ENCODE measurements at places on chromosomes 13 and 19.

DNA sequence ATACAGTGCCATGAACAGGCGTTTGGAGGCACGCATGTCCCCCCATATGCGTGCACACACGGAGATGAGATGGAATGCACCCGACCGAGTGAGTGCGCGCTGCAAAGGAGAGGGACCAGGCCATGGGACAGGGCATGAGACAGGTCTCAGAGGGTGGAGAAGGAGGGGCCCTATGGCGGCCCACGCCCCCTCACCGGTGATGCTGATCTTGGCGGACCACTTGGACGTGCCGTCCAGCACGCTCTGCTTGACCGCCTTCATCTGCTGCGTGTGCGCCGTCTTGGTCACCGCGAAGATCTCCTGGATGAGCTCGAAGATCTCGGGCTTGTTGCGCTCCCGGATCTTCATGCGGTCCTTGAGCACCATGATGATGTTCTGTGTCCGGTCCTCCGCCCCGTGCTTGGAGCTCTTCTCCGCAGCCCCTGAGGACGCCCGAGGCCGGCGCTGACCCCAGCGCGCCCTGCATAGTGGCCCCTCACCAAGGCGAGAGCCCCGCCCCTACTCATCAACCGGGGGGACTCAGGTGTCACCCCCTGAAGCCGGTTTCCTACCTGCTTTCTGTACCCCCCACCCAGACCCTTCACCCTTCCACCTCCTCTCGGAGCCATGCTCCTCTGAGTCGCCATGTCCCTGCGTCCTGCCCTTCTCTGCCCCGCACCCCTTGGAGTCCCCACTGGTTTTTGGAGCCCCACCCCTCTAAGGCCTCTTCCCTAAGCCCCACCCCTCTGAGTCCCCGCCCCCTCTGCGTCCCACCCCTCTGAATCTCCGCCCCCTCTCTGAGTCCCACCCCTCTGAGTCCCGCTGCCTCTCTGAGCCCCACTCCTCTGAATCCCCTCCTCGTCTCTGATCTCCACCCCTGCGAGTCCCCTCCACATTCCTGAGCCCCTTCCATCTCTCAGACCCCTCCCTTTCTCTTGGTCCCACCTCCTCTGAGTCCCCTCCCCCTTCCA lies 40.8 kb downstream of the UNC13A start:
- no peak for DNase-seq

DNA sequence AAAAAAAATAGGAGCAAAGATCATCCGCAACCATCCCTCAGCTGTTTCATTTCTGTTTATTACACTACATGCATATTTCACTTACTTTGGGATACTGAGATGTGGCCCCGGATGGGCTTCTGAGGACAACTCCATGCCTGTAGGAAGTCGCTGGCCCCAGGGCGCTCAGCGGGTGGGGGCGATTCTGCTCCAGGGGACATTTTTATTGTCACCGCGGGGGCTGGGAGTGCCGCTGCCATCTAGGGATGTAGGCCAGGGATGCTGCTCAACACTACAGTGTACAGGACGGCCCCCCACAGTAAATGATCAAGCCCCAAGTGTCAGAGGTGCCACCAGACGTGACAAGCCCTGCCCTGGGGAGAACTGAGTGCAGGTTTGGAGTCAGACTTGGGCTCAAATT lies 6.4 kb upstream of the BST2 start:
- DNase-seq: no peak

GRCh38 chr19:49451430-49452181 lies at the start of gene PIH1D1:
TSS of gene PIH1D1 (minus strand) at chr19:49451814. CDS start at chr19:49451574, 240 bp downstream.
- DNase-seq: no peak

- DNase-seq: no peak
These were observed 12.8 kb downstream of the ZNF254 start for GRCh38 chr19:24099829-24100228.

- no peak for DNase-seq
These were observed 7.3 kb downstream of the IFNL3 start for GRCh38 chr19:39237200-39238184.

- no peak for DNase-seq
These were observed 69.6 kb downstream of the ARHGEF7 start for GRCh38 chr13:111184458-111185401.

DNA sequence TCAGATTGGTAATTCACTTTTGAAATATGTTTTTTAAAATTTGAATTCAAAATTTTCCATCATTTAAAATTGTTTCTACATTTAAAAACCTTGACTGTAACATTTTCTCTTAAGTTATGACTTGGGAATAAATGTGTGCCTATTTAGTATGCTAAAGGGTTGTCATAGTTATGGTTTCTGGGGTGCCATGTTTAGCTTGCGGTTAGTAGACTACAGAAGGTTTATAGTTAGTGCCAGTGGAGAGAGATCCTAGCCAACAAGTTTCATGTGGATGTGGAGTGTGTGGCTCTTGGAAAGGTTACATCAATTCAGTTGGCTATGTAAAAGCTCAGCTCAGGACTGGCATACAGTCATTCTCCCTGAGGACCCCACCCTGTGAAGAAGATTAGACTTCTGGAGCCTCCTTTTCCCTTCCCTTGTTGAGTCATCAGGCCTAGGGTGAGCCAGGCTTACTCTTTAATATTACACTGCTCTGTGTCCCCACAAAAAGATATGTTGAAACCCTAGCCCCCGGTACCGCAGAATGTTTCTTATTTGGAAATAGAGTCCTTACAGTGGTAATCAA lies 20.4 kb downstream of the LMO7 start:
- no peak for DNase-seq

GRCh38 chr19:2600914-2601870 lies 101.3 kb downstream of the GNG7 start:
- no peak for DNase-seq

- DNase-seq: no peak
These were observed 196.8 kb downstream of the PDS5B start for GRCh38 chr13:32783067-32783466.

DNA sequence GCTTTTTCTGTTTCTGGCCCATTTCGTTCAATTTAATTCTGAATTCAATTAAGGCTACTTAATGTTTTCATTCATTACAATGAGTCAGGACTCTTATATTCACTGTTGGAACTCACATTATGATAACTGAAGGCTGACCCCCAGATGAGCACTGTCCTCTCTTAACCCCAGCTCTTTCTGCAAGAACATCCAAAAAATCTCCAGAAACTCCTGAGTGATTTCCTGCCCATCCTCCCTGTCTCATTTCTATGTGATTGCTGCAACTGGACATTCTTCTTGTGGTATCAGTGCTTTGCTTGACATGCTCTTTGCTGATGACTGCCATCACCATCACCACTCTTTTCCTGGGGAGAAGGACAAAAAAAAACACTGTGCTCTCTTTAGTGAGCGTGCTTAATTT lies 240.3 kb downstream of the SPRY2 start:
- no peak for DNase-seq

GRCh38 chr13:67438465-67438864 lies 208.3 kb upstream of the PCDH9 start:
- no peak for DNase-seq

GRCh38 chr19:3368848-3369336 lies 2.5 kb downstream of the NFIC start:
- no peak for DNase-seq

DNA sequence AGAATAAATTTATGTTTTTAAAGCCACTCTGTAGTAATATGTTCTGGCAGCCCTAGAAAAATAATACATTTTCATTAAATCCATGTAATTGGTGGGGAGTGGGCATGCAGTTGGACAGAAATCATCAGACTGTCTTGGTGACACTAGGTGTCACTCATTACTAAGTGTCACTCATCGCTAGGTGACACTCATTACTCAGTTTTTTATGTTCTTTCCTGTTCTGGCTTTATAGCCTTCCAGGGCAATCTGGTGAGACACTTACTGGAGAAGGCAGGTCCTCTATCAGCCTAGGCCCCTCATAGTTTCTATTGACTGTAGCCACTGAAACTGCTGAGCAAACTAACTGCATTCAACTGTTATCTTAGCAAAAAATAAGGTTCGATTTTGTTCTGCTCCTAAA lies 542.1 kb downstream of the SLITRK1 start:
- no peak for DNase-seq

DNA sequence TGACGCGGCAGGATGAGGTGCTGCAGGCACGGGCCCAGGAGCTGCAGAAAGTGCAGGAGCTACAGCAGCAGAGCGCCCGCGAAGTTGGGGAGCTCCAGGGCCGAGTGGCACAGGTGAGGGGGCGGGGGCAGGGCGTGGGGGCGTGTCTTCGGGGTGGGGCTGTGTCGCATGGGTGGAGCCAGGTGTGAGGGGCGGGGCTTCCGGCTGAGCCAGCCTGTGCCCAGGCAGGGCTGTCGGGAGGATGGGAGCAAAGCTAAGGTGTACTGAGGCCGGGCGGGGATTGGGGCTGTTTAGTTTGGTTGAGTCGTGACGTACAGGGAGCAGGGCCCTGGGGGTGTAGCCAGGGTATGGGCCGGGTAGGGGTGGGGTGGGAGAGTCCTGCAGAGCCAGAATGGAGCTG lies 62.3 kb downstream of the KCNC3 start:
- DNase-seq: no peak

GRCh38 chr13:23600100-23600499 lies 29.9 kb downstream of the TNFRSF19 start:
- DNase-seq: no peak

DNA sequence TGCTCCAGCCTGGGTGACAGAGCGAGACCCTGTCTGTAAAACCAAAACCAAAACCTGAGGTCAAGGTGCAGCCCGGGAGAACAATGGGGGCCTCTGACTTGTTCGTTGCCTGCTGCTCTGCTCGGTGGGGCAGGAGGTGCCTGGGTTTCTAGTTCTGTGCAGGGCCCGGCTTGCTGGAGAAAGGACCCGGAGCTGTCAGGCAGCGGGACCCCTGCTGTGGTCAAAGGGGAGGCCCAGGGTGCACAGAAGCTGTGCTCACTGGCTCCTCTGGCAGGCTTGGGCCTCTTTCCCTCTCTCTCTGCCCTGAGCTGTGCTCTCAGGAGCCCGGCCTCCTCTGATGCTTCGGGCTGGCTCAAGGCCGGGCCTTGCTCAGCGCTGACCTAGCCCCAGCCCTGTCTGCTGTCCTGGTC lies 3.5 kb downstream of the LRP3 start:
- DNase-seq: no peak

- DNase-seq: no peak
These were observed 222.9 kb downstream of the RFC3 start for GRCh38 chr13:34040863-34041262.

DNA sequence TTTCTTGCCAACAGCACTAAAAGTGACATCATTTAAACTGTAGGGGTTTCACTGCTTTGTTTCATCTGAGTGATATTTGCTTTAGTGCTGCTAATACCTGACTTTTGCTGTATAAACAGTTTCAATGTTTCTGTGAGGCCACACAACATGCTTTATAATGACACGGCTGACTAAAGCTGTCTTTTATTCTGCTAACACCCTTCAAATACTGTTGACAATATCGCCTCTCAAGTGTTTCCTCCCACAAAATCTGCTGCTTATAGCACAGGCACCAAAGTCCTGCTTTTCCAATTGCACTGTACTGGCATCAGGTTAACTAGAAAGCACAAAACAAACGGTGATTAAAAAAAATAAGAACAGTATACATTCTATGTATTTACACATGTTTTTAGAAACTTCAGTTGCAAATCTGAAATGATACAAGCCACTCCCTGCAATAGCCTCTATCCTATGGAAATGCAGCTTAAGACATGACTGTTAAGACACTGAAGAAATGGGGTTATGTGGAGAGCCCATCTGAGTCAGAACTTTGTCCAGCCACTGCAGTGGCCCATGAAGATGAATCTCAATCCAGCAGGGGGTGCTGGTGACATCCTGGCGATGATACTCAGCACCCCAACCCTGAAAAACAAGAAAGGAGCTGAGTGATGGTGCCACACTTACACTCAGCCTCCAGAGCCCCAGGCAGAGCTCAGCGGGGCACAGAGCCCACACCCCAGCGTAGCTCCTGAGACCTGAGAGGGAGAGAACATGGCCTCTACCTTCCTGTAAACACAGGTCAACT lies 29.4 kb downstream of the RFXAP start:
- DNase-seq: no peak

GRCh38 chr13:67048821-67049150 lies 181.3 kb downstream of the PCDH9 start:
- DNase-seq: no peak

DNA sequence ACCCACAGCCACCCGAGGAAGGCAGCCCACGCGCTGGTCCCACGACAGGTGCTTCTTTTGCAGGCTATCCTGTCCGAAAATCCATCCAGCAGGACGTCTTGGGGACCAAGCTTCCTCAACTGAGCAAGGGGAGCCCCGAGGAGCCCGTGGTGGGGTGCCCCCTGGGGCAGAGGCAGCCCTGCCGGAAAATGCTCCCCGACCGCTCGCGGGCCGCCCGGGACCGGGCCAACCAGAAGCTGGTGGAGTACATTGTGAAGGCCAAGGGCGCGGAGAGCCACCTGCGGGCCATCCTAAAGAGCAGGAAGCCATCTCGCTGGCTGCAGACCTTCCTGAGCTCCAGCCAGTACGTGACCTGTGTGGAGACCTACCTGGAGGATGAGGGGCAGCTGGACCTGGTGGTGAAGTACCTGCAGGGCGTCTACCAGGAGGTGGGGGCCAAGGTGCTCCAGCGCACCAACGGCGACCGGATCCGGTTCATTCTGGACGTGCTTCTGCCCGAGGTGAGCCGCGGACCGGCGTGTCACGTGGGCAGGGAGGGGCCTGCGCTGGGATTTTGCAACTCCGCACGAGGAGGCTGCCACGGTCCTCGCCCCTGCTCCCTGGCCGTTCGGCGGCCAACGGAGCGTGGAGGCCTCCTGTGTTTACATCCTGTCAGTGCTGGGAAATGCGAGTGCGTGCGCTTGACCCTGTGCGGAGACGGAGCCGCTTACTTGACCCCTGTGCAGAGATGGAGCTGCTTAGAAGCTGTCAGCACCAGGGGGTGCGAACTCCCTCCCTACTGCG lies 12.9 kb upstream of the NDUFS7 start:
- no peak for DNase-seq

DNA sequence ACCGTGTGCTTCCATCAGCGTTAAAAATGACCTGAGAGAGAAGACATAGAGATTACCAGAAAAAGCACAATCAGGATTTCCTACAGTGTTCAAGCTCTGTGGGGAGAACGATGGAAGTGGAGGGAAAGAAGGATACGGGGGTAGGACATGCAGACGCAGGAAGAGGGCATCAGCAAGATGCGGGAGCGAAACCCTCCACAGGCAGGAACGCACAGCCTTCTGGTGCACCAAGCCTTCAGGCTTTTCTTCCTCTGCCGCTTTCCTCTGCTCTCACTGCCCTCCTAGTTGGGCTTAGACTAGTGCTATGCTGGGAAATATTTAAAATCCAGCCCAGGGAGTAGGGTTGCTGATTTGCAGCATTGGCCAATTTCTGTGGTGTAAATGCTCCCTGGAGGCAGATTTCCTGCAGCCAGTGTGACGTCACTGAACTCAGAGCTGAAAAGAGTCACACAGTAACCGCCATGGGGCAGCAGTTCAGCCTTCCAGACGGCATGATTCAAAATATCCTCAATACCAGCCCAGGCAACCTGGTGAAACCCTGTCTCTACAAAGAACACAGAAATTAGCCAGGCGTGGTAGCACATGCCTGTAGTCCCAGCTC lies 205.1 kb upstream of the SOX1 start:
- DNase-seq: no peak
